ENCODE measurements at places on chromosomes 12 and 14.

DNA sequence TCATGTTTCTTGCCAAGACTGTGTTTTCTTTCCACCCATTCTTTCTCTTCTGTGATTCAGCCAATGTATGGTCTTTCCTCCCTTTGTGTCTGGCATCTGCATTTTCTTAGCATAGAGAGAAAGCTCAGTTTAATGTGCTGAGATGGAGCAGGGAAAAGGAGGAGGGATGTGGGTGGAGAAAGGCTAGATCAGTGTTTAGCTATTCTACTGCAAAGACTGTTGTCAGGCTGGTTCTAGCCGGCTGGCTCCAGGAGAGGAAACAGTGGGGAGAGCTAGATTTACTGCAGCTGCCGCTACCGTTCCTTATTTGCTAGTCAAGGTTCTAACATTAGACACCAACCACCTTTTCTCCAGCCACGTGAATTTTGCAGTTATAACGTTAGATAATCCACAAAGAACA, 5.2 kb upstream of the RIMKLB start:
- DNase-seq: no peak

DNA sequence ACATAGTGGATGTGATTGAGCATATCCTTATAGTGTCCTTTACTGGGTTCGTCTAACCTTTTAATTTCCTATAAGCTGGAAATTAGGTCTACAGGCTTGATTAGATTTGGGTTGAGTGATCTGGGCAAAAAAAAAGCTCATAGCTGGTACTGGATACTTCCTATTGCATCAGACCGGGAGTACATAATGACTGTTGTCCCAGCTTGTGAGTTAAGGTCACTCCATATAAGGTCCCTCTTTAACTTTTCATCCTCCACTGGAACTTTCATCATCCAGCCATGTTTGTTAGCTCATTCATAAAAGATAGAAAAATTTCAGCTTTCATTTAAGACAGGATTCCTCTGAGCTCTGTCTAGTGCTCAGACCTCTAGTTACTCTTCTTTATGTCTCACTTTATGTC, 80.8 kb downstream of the C14orf132 start:
- no peak for DNase-seq

DNA sequence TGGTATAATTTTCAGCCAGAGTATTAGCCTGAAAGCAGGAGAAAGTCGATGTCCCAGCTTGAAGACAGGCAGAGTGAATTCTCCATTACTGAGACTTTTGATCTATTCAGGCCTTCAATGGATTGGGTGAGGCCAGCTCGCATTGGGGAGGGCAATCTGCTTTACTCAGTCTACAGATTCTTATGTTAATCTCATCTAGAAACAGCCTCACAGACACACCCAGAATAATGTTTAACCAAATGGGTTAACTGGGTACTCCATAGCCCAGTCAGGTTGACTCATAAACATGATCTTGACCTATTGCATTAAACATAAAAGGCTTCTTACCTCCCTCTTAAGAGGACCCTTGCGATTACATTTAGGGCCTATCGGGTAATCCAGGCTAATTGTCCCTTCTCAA, 118.0 kb downstream of the KTN1 start:
- no peak for DNase-seq

DNA sequence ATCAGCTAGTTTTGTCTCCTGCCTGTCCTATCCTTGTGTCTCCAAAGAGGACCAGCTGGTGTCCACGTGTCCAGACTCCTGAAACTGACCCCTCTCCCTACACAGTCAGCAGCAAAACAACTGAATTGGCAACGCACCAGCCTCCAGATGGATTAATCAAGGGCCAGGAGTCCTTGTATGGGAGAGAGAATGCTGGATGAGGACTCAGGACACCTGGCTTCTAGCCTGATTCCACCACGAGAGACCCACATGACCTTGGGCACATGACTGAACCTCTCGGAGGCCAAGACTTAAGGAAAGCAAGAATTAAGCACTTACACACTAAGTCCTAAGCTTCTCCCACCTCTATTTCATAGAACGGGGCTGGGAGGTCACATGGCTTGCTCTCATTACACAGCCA, 60.4 kb upstream of the CMKLR1 start:
- no peak for DNase-seq

GRCh38 chr12:9095322-9095721, 20.4 kb downstream of the A2M start:
- no peak for DNase-seq

- DNase-seq: no peak
These were observed 17.7 kb upstream of the ANP32D start for GRCh38 chr12:48454667-48455066.

DNA sequence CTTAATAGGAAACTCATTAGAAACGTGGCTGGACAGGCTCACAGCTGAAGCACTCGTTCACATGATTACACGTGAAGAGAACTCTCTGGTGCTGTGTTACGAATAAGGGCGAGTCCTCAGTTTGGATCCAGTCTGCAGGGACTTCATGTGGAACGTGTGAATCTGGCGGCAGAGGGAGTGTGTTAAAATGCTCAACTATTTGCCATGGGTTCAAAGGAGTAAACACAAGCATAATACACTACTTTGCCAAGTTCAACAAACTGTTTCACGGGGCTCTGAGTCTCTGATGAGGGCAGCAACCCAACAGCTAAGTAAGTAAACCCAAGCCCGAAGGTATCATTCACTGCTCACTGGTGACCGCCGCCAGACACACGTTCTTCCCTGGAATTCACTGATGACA, 42.4 kb downstream of the NUAK1 start:
- DNase-seq: no peak

Data from stimulated activated CD8-positive, alpha-beta memory T cell treated with anti-CD3 and anti-CD28 coated beads, Interleukin-7, amount 100 ng/mL, for 1 hour (primary cell).